ENCODE measurements at places on chromosomes 6 and 20. TPM values are rescaled to one million over a fixed set of nuclear protein-coding genes. Genes with fewer than 3 reads are reported as not detected.

TMC2 gene
- total RNA-seq, result not detected

FOXA2 gene
- 1.0 TPM for total RNA-seq

PNPLA1 gene
- 0.11 TPM for total RNA-seq

POPDC3 gene
- total RNA-seq, result 4.0 TPM

LPA gene
- 0.18 TPM for total RNA-seq

RFX6 gene
- total RNA-seq, result not detected
